ENCODE measurements at places on chromosomes 1 and 21.

DNA sequence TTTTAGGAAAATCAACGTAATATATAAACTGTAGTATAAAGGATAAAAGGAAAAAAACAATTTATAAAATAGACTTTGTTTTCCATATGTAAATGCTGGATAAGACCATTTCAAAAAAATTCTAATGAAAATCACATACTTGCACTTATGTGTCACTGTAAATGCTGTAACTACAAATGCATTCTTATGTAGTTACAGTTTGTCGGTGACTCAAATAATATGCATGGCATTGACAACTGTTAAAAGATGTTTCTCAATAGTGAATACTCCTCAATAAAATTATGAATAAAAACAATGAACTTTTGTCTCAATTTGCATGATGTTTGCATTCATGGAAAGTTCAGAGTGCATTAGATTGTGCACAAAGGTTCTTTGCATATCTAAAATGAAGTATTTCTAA lies 614.0 kb upstream of the CHRM3 start:
- DNase-seq, result no peak

GRCh38 chr1:183609313-183609712 lies 19.1 kb upstream of the NCF2 start:
- DNase-seq, result peak; percentile 56

DNA sequence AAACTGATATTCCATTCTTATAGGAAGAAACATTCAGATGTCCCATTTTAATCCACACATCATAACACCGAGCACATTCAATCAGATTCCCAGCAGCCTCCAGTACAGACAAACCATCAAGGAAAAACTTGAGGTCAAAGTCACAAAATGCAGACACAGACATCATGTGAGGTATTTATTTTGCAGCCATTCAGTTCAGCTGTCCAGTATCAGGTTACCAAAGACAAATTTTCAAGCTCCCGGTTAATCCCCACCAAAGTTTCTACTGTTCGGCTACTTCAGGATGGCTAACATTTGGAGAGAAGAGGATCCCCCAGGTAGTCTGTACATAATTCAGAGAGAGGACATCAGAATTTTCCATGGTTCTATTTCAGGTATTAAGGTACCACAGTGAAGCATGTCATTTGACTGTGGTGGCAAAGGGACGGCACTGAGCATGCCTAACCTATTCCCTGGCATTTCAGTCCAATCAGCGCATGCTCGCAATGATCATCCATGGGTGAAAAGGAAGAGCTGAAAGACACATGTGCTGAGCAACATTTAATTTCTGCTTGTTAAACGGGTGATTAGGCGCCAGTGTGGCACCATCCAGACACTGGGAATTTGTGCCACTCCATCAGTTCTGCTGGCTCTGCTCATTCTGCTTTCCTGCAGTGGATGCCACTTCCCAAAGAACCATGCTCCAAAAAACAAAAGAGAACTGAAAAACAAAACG lies 13.6 kb upstream of the NDC1 start:
- no peak for DNase-seq

- no peak for DNase-seq
Observed at GRCh38 chr1:8347635-8348034, 29.7 kb downstream of the SLC45A1 start.

DNA sequence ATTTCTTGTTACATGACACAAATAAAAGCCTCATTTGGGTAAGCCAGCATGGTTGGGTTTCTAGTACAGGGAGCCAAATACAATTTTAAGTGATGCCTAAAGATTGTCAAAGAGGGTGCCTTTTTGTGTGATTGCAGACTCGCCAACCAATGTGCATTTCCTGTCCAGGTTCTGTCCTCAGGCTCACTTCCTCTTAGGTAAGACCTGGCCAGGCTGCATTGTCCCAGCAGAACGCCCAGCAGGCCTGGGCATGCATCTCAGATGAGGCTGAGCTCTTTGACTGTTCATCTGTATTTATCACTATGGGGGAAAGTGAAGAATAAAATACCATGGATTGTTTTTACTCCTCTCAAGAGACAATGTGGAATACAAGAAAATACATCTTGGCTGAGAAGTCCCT lies 49.7 kb downstream of the KCNC4 start:
- no peak for DNase-seq

DNA sequence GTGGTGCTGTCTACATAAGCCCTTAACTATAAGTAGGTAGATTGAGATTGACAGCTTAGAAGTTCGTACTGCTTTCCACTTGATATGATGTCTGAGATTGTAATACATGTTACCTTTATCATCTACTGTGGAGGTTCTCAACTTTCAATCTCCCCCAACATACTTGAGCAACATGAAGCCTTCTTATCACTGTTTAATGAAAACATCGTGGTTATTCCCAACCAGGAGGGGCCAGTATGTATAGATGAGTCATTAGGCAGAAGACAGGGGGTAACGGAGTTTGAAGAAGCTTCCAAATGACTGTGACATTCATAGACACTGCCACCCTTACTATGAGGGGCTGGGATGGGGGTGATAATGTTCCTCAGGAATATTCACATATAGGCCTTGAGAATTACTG lies 36.0 kb downstream of the CENPF start:
- no peak for DNase-seq

DNA sequence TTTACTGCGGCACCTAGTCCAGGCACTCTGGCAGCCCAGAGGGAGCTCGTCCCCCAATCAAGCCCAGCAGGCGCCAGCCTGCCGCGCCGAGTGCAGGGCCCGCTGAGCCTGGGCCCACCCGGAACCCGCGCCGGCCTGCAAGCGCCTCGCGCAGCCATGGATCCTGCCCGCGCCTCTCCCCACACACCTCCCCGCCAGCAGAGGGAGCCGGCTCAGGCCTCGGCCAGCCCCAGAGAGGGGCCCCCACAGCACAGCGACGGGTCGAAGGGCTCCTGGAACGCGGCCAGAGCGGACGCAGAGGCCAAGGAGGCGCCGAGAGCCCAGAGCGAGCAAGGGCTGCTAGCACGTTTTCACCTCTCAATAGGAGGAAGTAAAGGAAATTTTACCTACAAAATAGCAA lies 767.0 kb downstream of the MRPL39 start:
- no peak for DNase-seq

DNA sequence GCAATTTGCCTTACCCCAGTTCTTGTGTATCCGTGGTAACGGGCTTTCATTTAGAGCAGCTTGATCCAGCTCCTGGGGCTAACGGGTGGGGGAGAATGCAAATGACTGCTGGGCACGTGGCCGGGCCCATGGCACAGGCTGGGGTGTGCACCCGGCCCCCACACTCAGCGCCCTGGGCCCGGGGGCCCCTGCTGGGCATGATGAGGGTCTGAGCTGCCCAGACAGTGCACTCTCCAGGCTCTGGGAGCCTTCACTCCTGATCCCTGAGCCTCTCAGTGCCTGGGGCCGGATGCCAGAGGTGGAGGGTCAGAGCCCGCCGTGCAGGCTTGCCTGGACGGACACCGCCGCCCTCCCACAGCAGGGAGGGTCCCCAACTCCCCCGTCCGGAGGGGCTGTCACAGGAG lies 20.1 kb upstream of the PEX10 start:
- no peak for DNase-seq

DNA sequence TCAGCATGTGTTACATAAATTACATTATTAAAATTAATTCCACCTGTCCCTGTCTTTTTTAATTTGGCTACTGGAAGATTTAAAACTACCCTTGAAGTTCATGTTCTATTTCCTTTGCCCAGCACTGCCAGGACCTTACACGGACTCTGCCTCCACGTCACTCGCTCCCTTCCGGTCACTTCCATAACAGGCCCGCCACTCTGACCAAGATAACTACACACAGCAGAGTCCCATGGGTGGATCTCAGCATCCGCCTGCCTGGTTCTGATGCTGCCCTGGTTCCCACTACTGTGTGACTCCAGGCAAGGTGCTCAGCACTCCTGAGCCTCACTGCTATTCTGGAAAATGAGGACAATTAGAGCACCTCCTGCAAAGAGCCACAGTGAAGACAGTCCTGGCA lies 153.3 kb upstream of the ERG start:
- no peak for DNase-seq

GRCh38 chr1:214494706-214495105 lies 56.7 kb downstream of the PTPN14 start:
- DNase-seq, result no peak

DNA sequence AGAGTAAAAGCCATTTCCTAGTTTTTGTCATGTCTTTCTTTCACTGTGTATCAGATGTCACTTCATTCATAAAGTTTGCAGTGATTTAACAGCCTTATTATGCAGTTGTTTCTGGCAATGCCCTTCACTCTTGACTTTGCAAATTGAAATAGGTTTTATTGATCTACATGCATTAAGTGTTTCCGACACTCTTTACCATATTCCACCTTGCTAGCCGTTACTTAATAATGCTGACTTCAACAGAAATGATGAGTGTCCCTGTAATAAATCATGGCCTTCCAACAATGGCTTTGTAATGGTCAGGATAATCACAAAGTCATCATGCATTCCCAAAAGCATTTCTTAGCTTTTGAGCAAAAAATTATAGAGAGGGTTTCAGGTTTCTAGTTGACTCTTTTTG lies 236.8 kb upstream of the FMN2 start:
- no peak for DNase-seq

- no peak for DNase-seq
Observed at GRCh38 chr21:19400223-19400770, 996.7 kb upstream of the TMPRSS15 start.

GRCh38 chr1:3548156-3548893 lies 63.0 kb downstream of the MEGF6 start:
- peak; percentile 85 for DNase-seq

DNA sequence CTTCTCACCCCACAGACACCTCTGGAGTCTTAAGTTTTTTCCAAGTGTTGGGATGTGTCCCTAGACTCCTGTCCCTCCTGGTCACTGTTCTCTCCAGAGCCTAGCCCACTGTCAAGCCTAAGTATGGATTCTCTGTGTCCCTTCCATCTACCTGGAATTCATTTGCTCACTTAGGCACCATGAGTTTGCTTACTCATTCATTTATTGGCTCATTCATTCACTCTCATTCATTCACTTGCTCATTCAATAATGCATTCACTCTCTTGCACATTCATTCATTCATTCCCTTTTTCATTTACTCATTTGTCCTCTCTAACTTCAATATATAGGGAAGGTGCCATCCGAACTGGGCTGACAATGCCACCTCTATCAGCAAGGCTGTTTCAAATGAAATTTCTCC lies 1.6 kb downstream of the S100A16 start:
- no peak for DNase-seq

GRCh38 chr1:53155945-53156344 lies 13.5 kb upstream of the SLC1A7 start:
- no peak for DNase-seq

DNA sequence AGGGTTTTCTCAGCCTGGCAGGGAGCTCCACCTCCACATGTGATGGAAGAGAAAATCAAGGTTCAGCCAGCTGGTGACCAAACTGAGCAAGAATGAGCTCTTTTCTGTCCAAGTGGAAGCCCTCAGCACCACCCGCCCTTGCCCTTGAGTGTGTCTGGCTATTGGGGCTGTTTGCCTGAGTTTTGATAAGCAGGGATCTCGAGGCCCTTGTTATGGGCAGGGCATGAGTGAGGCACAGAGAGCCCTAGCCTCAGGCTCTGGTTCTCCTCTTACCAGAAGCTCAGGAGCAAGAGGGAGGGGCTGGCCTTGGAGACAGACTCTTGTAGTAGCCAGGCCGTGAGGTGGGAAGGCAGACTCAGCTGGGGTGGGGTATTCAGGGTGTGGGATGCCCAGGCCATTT lies 37.5 kb upstream of the ARF1 start:
- DNase-seq, result no peak

DNA sequence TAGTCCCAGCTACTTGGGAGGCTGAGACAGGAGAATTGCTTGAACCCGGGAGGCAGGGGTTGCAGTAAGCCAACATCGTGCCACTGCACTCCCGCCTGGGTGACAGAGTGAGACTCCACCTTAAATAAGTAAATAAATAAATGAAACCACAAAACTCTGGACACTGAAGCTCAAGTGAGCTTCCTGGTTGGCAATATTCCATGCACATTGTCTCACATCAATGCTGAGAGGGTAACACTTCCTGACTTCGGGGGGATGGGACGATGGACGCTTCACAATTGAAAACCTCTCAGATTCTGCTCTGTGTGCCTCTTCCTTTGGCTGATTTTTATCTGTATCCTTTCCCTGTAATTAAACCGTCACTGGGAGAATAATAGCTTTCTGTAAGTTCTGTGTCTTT lies 70.0 kb upstream of the ZNF644 start:
- no peak for DNase-seq
